ENCODE measurements at places on chromosomes 3 and 15. TPM values are rescaled to one million over a fixed set of nuclear protein-coding genes. Genes with fewer than 3 reads are reported as not detected.

TNFAIP8L3 gene
- not detected for total RNA-seq

CRYGS gene
- total RNA-seq = 1.5 TPM

SCN11A gene
- total RNA-seq = 0.05 TPM

COLQ gene
- 0.25 TPM for total RNA-seq

AP2M1 gene
- total RNA-seq = 206 TPM

GABRG3 gene
- not detected for total RNA-seq

TTC23 gene
- 4.6 TPM for total RNA-seq

TRAT1 gene
- 19.8 TPM for total RNA-seq

GRCh38 chr3:82087958-82088357, 326.5 kb upstream of the GBE1 start:
- DNase-seq = no peak

DNA sequence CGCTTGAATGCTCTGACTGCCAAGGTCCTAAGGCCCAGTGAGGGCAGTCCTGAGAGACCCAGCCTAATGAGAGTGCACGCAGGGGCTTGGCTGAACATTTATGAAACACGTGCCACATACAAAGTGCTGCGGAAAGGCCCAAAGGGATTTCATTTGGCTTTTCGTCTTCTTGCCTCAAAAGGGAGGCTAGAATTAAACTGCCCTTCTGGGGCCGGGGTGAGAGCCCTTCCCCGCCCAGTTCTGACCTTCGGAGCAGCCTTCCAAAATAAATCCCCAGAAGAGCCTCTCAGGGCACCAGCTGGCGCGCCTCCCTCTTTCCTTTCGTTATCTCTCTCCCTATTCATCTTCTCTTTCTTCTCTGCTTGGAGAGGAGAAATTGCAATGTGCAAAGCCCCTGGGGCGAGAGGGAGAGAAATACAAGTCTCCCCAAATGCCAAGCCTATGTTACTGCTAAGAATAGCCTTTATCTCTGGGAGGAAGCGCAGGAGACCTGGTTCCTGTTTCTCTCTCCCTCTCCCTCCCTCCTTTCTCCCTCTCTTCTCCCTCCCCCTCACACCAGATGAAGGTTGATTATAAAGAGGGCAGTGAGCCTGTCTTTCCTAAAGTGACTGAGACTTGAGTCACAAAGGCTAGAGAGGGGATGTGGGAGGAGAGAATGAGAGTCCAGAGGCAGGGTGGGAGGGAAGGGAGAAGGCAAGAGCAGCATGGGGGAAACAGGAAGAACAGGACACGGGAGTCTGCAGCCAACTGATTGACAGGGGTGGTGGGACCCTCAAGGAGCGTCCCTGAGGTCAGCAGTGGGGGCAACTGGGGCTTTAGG, 36.7 kb upstream of the NDUFB4 start:
- DNase-seq = no peak

DNA sequence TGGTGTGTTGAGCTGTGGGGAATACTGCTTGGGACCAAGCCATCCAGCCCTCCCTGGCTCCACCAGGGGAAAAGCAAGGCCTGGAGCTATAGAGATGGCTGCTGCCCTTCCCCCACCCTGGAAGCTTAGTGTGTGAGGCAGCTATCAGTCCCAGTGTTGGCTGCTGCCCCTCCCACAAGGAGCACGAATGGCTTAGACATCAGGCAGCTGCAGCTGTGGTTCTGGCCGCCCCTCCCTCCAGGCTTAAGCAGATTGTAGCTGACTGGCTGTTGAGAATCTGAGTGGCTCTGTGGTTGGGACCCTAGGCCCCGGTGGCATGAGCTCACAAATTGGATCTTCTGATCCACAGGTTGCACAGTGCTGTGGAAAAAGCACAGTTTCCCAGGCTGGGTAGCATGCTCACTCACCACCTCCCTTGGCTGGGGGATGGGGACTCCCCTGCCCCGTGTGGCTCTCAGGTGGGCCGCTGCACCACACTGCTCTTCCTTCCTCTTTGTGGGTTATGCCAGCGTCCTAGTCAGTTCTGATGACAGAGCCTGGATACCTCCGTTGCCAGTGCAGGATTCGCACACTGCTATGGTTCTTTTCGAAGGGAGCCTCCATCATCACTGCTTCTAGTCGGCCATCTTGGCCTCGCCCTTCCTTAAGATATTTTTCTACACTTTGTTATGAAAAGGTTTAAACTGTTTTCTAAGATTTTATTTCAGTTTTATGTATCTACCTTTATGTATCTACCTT, 21.2 kb upstream of the SUCNR1 start:
- DNase-seq = no peak

DNA sequence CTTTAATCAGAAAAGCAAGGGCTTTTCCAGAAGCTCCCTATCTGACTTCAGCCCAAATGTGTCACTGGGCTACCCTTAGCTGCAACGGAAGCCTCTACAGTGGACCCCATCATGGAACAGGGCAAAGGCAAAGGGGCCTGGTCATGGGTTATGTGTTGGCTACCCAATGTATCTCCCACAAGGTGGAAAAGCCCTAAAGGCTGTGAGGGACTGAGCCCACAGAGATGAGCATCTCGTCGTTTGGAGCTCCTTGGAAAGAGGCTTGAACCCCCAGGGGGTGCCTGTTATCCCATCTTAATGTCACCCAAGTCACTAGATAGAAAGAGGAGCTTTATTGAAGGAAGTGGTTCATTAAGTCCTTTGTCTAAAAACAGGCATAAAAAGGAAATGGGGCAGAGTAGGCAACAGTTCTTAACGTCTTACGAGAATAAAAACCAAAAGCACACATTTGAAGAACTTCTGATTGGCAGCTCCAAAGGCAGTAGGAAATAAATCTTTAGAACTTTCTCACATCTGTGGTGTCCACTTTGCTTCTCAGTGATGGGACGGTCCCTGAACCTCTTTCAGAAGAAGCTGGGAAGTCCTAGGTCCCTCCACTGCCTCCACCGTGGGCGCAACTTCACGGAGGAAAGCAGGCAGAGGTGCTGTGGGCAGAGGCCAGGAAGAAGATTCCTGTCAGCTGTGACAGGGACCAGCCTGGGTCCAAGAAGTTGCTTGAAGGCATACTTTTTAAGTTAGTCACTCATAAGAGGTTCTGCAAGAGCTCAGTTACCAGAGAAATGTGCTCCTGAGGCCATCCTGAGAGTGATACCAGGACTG, 93.7 kb downstream of the MYLK start:
- no peak for DNase-seq

DNA sequence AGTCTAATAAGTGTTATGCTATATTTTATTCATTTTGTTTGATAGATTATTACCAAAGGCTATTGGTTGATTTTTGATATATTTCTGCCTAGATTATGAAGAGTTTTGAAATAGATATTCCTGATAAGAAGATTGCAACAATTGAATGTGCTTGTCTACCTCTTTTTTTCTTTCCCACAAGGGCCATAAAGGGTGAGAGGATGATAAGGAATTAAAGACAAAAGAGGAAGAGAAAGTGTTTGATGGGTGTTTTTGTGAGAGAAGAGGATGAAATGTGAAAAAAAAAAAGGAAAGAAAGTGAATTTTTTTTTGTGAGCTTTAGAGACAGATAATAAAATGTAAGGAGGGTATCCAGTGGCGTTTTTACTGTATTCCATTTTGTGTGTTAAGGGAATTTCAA, 244.4 kb downstream of the CHST2 start:
- DNase-seq = no peak

DNA sequence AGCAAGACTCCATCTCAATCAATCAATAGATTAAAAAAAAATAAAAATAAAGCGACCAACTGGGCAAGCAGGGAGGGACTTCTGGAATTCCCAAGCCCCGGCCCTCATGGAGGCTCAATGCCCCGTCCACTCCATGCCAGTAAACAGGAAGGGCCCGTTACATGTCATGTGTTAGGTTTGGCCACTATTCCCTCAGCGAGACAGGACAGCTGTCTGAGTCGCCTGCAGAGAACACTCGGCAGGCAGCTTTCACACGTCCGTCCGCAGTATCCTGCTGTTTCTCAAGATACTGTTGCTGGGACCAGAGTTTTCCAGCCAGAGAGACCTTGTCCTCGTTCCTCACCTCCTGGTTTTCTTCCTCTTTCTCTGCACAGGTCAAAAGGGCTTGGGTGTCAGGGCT, 18.0 kb downstream of the TMEM44 start:
- DNase-seq = no peak

- no peak for DNase-seq
Measured at GRCh38 chr3:64349551-64349950, 124.3 kb upstream of the PRICKLE2 start.

GRCh38 chr15:66803749-66804148, 101.7 kb downstream of the SMAD6 start:
- DNase-seq = no peak

GRCh38 chr3:193655831-193656433, 62.9 kb downstream of the OPA1 start:
- DNase-seq = no peak

GRCh38 chr3:62708638-62709373, 166.4 kb downstream of the CADPS start:
- DNase-seq = no peak

GRCh38 chr15:98121536-98121935, 161.0 kb downstream of the ARRDC4 start:
- no peak for DNase-seq
